Stimulated activated CD8-positive, alpha-beta memory T cell treated with anti-CD3 and anti-CD28 coated beads, Interleukin-15, amount 100 ng/mL, for 24 hours (primary cell): ENCODE measurements at places on chromosomes 12 and 14.

DNA sequence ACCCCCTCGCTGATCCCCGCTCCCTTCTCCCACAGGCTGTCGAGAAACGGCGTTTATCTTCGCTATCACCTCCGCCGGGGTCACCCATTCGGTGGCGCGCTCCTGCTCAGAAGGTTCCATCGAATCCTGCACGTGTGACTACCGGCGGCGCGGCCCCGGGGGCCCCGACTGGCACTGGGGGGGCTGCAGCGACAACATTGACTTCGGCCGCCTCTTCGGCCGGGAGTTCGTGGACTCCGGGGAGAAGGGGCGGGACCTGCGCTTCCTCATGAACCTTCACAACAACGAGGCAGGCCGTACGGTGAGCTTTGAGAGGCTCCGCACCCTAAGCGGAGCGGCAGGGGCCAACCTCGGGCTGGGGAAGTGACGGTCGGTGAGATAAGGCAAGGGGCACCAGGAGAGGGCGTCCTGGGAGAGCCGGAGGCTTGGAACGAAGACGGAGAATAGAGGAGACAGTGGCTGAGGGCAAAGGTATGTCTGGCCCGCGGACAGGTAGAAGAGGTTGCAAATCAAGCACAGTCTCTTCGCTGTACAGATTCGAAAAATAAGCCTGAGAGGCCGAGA lies 2.3 kb downstream of the WNT1 start:
- no peak for DNase-seq

GRCh38 chr12:5402009-5402935 lies 29.6 kb upstream of the NTF3 start:
- DNase-seq: no peak

DNA sequence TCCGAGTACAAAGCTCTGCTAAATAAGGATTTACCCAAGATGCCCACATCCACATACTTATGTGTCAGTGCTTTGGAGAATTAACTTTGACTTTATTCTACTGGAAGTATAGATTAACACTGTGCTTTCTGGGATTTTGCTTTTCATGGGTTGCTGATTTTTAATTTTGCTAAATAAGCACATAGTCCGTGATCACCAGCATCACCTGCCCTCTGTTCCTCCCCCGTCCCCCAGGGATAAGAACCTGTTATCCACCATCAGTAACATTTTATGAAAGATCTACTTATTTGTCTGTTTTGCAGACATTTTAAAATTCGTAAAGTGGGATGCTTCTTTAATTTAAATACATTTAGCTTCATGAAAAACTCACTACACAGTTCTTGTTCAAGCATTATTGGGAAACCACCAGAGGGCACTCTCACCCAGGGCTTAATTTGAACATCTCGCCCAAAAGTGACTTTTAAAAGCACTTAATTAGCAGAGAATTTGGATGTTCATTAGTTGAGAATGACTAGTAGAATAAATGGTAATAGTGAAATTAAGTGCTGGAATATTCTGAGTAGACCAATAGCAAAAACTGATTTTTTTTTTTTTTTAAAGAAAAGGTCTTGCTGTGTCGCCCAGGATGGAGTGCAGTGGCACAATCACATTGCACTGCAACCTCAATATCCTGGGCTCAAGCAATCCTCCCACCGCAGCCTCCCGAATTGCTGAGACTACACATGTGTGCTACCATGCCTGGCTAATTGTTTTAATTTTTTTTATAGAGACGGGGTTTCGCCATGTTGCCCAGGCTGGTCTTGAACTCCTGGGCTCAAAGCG lies 35.7 kb downstream of the MRPL42 start:
- peak; percentile 6 for DNase-seq

DNA sequence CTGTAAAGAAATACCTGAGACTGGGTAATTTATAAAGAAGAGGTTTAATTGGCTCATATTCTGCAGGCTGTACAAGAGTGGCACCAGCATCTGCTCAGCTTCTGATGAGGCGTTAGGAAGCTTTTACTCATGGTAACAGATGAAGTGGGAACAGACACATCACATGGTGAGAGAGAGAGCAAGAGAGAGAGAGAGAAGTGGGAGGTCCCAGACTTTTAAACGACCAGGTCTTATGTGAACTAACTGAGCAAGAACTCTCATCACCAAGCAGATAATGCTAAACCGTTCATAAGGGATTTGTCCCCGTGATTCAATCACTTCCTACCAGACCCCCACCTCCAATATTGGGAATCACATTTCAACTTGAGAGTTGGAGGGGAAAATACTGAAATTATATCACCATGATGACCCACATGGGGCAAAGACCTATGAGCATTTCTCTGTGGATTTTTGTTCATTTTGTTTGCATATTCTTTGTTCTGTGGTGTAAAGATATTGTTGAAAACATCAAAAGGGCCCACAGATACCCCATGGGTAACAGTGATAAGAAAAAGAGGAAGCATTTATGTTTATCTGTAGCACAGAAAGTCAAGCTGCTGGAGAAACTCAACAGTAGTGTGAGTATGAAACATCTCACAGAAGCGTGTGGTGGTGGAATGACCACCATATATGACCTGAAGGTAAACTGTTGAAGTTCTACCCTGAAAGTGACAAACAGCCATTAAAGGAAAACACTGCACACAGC lies 135.2 kb upstream of the PDE3A start:
- no peak for DNase-seq

GRCh38 chr12:40157336-40157735 lies 51.5 kb upstream of the SLC2A13 start:
- DNase-seq: no peak

- no peak for DNase-seq
Measured at GRCh38 chr14:86739761-86740160, 1209.8 kb downstream of the FLRT2 start.

- no peak for DNase-seq
Measured at GRCh38 chr14:73859145-73859544, 7.5 kb downstream of the PTGR2 start.

DNA sequence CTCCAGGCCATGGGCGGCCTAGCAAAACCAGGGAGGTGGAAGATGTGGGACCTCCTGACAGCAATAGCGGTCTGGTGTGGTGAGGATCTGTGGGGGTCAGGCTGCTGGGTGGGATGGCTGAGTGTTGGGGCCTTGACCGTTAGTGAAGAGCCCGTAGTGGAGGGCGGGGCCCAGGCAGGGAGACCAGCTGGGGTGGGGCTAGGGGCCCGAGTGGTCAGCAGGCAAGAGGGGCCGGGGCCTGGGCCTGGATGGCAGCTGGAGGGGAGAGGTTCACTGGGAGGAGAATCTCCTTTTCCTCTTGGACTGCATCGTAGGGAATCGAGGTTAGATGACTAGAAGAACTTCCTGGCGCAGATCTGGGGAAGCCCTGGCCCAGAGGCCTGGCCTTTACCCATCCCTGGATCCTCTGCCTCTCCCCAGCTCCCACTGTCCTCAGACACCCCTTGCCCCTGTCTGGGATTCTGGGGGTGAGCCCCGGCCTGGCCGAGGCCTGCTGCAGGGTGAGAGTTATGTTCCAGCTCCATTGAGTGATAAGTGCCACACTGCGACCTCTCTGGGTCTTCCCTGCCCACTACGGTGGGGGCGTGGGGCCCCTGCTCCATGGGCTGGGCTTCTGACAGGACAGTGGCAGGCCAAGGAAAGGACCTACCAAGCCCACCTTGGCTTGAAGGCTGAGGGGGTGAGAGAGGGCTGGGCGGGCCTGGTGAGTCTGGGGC lies 47.1 kb downstream of the KRT80 start:
- DNase-seq: no peak

GRCh38 chr12:93403988-93404803 lies 26.5 kb downstream of the NUDT4 start:
- DNase-seq: no peak

DNA sequence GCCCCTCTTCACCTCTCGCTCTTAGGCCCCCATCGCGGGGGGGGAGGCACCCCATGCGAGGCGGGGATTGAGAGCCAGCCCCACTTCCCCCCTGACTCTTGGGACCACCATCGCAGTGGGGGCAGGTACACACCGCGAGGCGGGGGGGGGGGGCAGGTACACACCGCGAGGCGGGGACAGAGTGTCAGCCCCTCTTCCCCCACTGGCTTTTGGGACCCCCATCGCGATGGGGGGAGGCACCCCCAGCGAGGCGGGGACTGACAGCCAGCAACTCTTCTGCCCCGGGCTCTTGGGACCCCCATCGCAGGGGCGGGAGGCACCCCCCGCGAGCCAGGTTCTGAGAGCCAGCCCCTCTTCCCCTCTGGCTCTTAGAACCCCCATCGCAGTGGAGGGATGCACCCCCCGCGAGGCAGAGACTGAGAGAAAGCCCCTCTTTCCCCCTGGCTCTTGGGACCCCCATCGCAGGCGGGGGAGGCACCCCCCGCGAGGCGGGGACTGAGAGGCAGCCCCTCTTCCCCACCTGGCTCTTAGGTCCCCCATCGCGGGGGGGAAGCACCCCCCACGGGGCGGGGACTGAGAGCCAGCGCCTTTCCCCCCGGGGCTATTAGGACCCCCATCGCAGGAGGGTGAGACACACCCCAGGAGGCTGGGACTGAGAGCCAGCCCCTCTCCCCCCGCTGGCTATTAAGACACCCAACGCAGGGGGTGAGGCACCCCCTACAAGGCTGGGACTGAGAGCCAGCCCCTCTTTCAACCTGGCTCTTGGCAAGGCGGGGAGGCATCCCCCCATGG lies 196.5 kb upstream of the PZP start:
- DNase-seq: no peak

- no peak for DNase-seq
Measured at GRCh38 chr12:47160316-47161244, 80.8 kb upstream of the AMIGO2 start.

DNA sequence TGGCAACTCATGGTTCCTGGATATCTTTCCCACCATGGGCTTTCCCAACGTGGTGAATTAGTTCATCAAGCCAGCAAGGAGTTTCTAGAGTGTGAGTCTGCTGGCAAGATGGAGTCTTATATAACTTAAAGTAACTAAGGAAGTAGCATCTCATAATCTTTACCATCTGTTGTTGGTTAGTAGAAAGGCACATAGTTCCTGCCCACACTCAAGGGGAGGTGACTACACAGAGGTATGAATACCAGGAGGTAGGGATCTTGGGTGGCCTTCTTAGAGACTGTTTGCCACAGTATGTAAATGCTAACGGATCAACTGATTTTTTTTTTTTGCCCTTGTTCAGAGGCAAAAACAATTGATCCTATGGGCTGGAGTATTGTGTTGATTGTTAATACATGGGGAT lies 446.9 kb downstream of the ATP23 start:
- DNase-seq: no peak

DNA sequence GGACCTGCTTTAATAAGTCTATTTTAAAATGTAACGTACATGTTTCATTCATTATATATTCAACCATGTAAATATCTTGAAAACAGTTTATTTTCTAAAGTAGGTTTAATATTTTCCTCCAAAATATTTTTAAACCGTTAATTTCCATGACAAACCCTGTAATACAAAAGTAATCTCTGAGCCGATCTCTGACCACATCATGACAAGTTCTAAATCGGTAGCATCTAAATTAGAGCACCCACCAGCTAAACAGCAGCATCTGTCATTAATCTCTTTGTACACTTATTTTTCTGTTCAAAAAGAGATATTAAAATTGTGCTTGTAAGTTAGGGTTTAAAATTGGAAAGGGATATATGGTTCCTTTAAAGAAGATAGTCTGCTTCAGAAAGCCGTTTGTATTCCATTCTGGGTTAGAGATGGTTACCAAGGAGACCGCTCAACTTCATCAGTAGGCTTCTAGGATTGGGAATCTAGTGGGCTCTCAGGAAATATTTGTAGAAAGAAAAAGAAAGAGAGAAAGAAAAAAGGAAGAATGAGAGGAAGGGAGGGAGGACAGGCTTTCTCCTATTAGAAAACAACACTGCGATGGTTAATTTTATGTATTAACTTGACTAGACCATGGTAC lies 232.5 kb upstream of the FOXN3 start:
- DNase-seq: no peak

- no peak for DNase-seq
Measured at GRCh38 chr12:55711786-55712553, 3.9 kb upstream of the BLOC1S1 start.

DNA sequence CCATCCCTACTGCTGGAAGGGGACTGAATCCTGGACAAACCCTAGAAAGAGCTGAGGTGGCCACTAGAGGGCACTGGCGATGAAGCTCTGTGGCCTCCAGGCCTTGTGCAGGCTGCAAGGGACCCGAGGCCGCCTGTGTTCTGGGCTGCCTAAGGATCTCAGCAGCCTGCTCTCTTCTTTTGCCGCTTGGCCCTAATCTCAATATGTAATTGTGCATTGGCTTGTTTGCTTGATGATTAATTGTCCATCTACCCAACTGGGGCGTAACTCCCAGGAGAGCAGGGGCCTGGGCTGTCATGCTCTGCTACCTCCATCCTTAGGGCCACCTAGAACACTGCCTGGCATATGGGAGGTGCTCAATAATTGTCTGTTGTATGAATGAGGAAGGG lies 73.8 kb downstream of the SYNE3 start:
- peak; percentile 48 for DNase-seq

- DNase-seq: no peak
Measured at GRCh38 chr12:58503731-58504130, 416.6 kb downstream of the LRIG3 start.

- no peak for DNase-seq
Measured at GRCh38 chr14:101173698-101174521, 270.4 kb upstream of the RTL1 start.

- DNase-seq: no peak
Measured at GRCh38 chr14:64721899-64722298, 17.7 kb downstream of the PLEKHG3 start.

- no peak for DNase-seq
Measured at GRCh38 chr12:2624543-2625288, 170.1 kb upstream of the FKBP4 start.

GRCh38 chr14:74763803-74764531 lies 851 bp downstream of the YLPM1 start:
- DNase-seq: no peak

DNA sequence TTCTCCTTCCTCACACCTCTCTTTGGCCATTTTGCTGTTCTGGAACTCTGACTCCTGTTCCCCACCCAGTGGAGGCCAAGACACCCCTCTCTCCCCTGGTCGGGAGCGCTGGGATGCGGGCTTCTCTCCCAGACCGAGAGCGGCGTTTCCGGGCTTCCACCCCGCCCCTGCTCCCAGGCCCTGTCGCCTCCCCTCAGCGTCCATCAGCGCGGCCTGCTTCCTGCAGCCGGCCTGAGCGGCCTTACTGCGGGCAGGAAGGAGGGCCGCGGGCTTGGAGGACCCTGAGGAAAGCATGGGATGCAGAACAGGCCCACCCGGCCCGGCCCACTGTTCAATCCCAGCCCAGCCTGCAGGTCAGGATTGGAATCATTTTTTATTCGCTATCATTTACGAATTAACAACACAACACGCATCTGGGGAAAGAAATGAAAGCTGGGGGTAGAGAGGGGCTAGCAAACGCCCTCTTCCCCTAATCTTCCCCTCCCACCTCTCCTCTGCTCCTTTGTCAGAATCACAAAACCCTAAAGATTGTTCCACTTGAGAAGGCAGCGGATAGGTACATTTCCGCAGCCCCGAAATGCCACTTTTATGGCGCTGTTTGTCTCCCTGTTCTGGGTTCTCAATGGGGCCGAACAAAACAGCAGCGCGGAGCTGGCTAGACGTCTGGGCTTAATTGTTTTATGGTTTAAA lies 3.8 kb upstream of the HOXC8 start:
- DNase-seq: no peak

- no peak for DNase-seq
Measured at GRCh38 chr12:92539976-92540781, 162.6 kb upstream of the PLEKHG7 start.
